ENCODE measurements at places on chromosomes 2 and 18.

GRCh38 chr2:239470151-239470900 lies 69.5 kb upstream of the HDAC4 start:
- peak; percentile 5 for DNase-seq

- DNase-seq: no peak
Measured at GRCh38 chr2:240128608-240129145, 7.4 kb downstream of the COPS9 start.

DNA sequence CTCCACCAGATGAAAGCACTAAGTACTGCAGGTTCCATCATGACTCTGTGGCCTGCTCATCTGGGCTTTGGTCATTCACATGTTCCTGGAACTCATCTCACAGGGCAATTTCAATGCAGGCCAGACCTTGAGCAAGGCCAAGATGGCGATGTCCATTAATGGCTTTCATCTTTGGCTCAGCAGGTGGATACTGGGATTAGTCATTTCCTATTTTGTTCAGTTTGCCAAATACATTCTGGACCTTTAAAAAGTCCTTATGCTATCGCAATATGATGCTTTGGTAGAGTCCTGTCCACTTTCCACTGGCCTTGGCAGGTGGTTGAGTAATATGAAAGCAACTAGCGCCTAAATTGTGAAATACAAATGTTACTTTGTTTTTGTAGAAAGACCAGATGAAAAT lies 170.1 kb upstream of the REV1 start:
- no peak for DNase-seq

DNA sequence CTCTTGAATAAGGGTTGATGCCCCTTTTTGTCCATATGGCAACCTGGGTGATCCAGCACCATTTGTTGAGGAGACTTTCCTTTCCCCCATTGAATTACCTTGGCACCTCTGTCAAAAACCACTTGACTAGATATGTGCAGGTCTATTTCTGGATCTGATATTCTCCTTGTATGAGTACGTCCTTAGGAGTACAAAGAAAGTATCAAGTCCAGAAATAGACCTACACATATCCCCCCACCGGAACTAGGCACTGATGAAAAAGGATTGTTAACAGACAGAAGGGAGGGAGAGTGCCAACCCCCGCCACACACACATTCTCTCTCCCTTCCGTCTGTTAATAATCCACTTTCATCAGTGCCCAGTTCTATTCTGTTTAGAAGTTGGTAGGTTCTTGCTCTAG lies 225.0 kb downstream of the TMEM163 start:
- no peak for DNase-seq

- no peak for DNase-seq
Measured at GRCh38 chr2:159410276-159410675, 123.8 kb upstream of the WDSUB1 start.

DNA sequence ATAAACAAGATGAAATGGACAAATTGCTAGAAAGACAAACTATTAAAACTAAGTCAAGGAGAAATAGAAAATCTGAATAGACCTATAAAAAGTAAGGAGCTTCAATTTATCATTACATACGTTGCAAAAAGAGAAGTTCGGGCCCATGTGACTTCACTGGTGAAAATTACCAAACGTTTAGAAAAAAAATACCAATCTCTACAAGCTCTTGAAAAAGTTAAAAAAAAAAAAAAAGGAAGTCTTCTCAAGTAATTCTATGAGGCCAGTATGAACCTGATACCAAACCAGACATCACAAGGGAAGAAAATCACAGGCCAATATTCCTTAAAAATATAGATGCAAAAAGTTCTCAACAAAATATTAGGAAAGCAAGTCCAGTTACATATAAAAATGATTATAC lies 20.2 kb upstream of the ACVR2A start:
- no peak for DNase-seq

DNA sequence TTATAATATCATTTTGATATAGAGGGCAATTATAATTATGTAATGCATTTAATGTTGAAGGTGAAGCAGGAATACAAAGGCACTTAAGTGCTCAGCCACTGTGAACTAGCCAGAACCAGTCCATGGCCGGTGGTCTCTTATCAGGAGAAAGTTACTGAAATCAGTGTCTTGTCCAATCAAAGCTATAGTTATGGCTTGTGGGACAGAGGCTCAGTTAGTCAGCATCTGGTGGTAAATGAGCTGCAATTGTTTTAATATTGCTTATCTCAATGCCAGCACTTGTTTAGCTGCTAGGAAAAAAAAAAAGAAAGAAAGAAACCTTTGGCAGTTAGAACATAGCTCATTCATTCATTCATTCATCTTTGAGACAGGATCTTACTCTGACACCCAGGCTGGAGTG lies 3.8 kb upstream of the ALS2 start:
- no peak for DNase-seq

DNA sequence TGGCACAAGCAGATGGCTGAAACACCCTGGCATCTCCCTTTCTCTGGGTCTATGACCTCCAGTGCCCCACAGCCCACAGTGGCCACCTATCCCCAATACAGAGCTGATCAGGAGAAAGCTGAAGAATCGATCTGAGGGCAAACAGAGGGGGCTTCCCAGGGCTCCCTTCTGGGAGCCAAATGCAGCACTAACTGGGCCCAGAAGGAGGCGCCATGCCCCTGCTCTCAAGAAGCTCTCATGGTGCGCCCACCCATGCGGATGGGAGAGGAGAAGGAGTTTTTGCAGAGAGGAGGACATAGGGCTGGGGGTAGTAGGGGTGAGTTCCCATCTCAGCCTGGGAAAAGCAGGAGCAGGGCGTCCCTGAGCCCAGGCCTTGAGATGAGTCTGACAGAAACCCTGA lies 787.3 kb upstream of the RAB6C start:
- no peak for DNase-seq

DNA sequence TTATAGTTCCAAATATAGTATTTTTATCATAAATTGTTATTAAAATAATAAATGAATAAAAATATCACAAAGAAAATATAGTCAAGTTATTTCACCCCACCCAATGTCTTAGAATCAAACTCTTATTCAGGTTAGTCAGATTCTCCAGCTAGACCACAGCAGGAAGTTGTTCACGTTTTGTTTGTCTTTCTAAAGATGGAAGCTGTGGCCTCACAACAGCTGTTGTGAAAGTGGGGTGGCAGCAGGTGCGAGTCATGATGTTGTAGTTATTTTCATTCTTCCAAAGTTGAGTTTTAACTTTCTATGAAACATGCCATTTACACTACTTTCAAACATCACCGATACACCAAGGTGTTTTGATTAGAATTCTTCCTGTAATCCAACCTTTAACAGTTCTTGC lies 272.9 kb downstream of the SLC8A1 start:
- DNase-seq: no peak

- no peak for DNase-seq
Measured at GRCh38 chr2:150222379-150222778, 265.1 kb downstream of the RND3 start.

- no peak for DNase-seq
Measured at GRCh38 chr2:95386031-95386430, 16.5 kb upstream of the FAHD2A start.

DNA sequence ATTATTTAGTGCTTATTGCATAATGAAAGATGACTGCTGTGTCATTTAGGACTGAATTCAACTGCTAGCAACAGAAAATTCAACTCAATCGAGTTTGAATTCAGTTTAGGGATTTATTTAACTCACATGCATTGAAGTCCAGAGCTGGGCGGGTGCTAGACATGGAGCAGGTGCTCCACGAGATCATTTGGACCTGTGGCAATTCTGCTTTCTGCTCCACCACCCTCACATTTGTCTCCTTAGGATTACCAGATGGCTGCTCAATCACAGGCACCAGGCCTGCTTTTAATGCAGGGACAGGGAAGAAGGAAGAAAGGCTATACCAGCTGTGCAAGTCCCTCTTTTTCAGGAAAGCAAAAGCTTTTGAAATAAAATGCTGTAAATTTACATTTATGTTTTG lies 572.9 kb upstream of the SLC8A1 start:
- DNase-seq: no peak

DNA sequence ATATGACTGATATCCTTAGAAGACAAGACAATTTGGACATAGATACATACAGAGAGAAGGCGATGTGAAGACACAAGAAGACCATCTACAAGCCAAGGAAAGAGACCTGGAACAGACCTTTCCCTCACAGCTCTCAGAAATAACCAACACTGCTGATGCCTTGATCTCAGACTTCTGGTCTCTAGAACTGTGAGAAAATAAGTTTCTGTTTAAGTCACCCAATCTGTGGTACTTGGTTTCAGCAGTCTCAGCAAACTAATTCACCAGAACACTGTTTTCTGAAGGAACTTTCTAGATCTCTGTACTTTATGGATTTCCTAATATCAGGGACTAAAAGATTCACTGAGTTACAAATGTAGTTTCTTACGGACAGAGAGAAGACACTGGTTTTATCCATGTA lies 58.8 kb downstream of the NAB1 start:
- DNase-seq: no peak

- DNase-seq: no peak
Measured at GRCh38 chr18:2657788-2658458, 2.4 kb downstream of the SMCHD1 start.

GRCh38 chr2:108199726-108200125 lies 40.0 kb upstream of the SULT1C3 start:
- no peak for DNase-seq

GRCh38 chr2:210558708-210559107 lies 2.3 kb downstream of the CPS1 start:
- no peak for DNase-seq

GRCh38 chr2:140586379-140586778 lies 1544.4 kb downstream of the LRP1B start:
- no peak for DNase-seq

GRCh38 chr2:83168377-83168776 lies 1290.7 kb downstream of the SUCLG1 start:
- DNase-seq: no peak

DNA sequence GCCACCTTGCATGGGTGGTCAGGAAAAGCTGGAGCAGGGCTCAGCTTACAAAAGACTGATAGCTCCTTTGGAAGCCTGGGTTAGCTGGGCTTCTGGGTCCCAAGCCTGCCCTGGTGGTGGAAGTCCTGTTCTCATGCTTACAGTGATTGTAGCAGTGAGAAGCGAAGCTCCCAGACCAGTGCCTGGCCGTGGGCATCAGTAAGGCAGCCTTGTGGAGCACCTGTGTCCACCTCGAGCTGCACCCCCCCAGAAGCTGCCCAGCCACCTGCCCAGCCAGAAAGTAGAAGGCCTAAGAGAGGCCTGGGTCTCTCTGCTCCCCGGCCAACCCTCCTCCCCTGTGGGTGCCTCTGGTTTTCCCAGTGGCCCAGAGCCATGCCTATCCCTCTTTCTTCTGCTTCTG lies 10.5 kb downstream of the GLI2 start:
- DNase-seq: no peak

- no peak for DNase-seq
Measured at GRCh38 chr2:224360801-224361251, 41.1 kb downstream of the FAM124B start.

DNA sequence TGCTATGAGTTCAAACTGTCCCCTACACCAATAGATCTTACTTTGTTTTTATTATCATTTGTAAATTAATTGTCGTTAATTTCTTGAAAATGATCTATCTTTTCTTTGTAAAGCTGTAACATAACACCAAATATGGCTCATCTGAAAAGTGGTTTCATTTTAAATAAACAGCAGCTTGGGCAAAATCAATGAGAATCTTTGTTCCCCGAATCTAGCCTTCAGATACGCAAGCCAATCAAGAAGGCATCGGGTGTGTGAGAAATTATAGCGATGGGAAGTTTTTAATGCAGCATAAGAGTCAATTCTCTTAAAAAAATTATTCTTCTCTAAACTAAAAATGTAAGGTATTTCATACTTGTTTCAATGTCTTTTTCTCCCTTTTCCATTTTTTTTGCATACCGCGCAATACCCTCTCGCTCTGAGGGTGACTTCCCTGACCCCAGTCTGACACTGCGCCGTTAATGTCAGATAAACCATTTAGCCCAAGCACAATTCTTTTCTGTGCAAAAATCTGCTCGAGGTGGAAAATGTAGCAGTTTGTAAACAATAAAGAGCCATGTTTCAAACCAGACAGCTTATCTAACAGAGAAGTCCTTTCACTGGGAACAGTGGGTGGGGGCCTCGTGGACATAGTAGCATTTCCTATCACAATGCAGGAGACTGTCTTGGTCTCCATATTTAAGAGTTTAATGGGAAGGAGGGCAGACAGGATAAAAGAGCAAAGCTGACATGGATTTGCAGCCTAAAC lies 129.4 kb downstream of the TCF4 start:
- DNase-seq: no peak

- no peak for DNase-seq
Measured at GRCh38 chr2:56192664-56193305, 9.0 kb downstream of the CCDC85A start.

- DNase-seq: no peak
Measured at GRCh38 chr2:142218471-142218870, 87.7 kb upstream of the LRP1B start.

GRCh38 chr2:196836440-196836839 lies 27.3 kb upstream of the C2orf66 start:
- no peak for DNase-seq

- DNase-seq: no peak
Measured at GRCh38 chr2:236535024-236535423, 34.6 kb upstream of the ACKR3 start.

DNA sequence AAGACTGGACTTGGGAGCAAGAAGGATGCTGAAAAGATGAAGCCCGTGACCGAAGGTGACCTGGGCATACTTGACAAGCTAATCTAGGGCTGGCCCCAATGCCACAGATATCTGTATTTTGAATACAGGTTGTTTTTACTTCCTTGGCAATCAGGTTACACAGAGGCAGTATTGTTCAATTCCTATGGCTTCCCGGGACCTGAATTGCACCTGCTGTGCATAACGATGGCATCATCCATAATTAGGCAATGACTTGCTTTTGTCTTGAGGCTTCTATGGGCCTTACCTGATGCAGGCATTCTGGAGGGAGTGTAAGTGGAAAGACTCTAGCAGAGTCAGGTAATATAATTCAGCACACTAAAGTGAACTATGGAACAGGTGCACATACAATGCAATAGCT lies 60.6 kb upstream of the CUL3 start:
- DNase-seq: no peak

DNA sequence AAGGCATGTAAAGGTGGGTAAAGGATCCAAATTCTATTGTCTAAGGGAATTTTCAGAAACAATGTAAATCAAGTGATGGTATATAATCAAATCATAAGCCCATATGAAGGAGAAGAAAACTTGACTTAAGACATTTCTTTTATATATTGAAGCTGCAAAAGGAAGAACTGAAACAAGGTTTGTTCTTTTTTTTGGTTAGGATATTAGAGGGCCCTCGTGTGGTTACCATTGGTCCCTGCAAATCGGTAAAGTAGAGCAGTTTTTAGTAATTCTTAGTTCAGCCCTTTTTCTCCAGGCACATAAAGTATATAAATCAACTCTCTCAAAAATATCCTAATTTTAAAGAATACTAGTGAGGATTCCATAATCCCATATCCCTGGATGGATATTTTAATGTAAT lies 105.6 kb upstream of the STK17B start:
- DNase-seq: no peak

DNA sequence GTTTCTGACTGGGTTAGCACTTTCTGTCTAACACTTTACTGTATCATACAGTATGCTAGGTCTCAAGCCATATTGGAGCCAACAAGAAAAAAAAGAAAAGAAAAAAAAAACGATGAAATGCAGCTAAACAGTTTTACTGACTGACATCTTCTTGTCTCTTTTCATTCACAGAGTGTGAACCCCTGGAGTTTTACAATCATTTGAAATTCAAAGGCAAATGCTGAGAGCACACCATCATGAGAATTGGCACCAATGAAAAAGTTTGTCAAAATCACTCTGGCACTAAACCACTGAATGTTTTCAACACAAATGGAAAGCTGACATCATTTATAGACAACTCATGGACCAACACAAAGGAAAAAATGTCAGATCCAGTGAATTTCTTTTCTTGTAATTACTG lies 513.3 kb downstream of the LRRTM4 start:
- no peak for DNase-seq
